ENCODE measurements at places on chromosomes 12 and 14. TPM values are rescaled to one million over a fixed set of nuclear protein-coding genes. Genes with fewer than 3 reads are reported as not detected.

DNA sequence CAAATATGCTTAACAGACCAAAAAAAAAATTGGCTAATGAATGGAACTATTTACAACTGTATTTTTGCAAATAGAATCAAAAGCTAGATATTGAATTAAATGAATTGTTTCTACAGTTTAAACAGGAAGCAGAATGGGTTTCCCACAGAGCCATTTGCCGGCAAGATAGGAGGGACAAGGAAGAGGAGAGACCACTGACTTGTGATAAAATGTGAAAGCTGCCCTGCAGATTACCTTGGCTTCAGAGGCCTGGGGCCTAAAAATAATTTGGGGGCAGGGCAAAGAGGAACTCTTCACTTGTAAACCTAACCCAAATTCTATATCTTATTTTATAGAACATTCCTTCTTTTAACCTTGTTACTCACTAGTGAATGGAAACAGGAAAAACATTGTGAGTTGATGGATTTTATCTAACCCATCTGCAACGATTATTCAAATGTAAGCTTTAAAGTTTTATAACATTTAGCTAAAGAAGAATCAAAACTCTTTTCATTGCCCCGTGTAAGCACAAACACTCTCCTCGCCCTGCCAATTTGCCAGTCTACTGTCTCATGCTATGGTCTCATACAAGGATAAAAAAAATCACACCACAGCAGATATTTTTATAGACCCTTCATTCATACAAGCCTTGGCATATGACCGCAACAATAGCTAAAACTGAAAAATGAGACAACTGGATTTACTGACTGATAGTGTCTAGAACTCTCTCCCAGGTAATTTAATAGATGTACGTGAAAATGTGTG lies 49.5 kb upstream of the MDM1 start:
- DNase-seq: no peak

- no peak for DNase-seq
These were observed 57.9 kb downstream of the RERG start for GRCh38 chr12:15163030-15163976.

- no peak for DNase-seq
These were observed 145.7 kb downstream of the CHST11 start for GRCh38 chr12:104602406-104602805.

DNA sequence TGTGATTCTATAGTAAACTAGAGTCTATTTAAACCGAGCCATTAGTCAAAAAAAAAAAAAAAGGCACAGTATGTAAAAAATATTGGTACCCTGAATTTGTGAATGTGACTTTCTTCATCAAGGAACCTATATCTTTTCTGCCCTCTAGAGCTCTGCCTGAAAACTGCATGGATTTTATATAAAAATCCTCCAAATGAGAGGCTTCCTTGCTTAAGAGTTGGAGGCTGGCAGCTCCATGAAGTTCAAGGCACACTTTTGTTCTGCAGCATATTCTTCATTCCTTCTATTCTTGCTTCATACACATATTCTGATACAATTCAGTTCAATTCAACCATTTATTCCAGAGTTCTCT lies 23.1 kb upstream of the NKX2-8 start:
- no peak for DNase-seq

DNA sequence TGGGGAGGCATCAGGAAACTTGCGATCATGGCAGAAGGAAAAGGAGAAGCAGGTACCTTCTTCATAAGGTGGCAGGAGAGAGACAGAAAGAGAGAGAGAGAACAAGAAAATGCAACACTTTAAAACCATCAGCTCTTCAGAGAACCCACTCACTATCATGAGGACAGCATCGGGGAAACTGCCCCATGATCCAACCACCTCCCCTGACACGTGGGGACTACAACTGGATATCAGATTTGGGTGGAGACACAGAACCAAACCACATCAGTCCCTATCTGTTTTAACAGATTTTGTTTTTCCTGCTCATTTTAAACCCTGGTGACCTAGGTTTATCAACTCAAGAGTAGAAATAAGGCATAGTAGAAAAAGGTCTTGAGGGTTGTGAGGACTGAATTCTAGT lies 210.1 kb upstream of the PLXNC1 start:
- no peak for DNase-seq

The B4GALNT1 gene
- 3.3 TPM for polyA plus RNA-seq

GRCh38 chr14:72751276-72752033 lies 142.4 kb downstream of the DPF3 start:
- no peak for DNase-seq
